Left ventricle myocardium superior (tissue), 1 donor: ENCODE measurements at places on chromosomes 1 and 21.
A peak's percentile ranks its signal among the peaks of the same experiment; 100 is the strongest.

DNA sequence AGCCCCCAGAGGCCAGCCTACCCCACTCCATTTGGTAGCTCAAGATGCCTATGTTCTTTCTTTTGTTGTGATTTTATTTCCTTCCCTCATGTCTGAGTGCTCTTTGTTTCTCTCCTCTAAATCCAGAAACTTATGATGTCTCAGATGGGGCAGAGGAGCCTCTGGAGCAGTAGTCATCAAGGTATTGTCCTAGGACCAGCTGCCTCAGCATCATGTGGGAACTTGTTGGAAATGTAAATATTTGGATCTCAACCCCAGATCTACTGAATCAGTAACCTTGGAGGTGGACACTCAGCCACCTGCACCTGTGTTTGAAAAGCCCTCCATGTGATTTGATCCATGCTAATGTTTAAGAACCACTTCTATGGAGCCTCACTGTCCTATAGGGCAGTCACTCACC, 593.1 kb upstream of the PLXNA2 start:
- DNase-seq: no peak

- DNase-seq: no peak
These were observed 19.3 kb upstream of the PTPRC start for GRCh38 chr1:198619375-198620140.

GRCh38 chr1:175380521-175381300, 188.1 kb upstream of the KIAA0040 start:
- DNase-seq: no peak

GRCh38 chr1:94327001-94327690, 89.8 kb upstream of the ARHGAP29 start:
- peak; percentile 75 for DNase-seq

DNA sequence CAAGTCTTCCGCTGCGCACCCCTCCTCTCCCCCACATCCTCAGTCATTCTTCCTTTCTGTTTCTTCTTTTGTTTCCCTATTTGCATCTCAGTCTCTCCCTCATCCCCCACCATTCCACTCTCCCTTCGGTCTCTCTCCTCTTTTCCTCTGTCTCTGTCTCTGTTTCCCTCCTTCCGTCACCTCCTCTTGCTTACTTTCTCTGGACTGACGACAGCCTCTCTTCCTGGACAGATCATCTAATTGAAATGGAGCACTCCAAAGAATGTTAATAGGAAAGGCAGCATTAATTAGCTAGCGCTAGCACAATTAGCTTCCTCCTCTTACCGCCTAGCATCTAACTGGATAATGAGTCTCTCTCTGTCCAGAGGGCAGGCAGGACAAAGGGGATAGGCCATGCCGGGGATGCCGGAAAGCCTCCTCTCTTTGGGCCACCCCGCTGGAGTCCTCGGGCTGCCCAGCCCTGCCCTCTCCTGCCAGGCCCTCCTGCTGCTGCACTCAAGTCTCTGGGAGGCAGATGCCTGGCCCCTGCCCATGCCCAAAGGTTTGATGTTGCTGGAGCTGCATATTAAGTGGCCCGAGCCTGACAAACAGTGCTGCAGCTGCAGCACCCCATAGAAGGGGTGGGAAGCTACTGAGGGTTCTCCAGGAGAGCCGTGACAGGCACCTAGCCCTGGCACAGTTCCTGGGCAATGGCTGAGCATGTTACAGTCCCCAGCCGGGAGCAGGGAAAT, 20.8 kb downstream of the DISP3 start:
- DNase-seq: no peak

- no peak for DNase-seq
These were observed 709.4 kb downstream of the MRPL39 start for GRCh38 chr21:24897883-24898282.

- DNase-seq: peak; percentile 65
These were observed 93.4 kb upstream of the CSF3R start for GRCh38 chr1:36576118-36576517.

GRCh38 chr1:1084372-1085170, 10.5 kb upstream of the RNF223 start:
- DNase-seq: no peak

DNA sequence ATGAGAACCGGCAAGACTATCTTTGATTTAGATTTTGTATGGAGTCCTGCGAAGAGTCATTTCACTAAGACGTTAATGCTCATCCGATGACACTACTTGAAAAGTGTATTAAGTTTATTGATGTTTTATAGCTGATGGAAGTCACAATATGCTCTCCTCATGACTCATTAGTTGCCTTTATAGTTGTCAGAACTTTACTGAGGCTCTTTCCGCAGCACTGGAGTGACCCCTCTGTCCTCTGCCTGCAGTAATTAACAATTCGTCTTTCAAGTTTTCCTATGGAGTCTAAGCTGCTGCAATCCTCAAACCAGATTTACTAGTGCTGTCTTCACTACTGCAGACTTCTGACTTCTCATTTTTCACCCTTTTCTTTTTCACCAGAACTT, 853 bp downstream of the USP16 start:
- no peak for DNase-seq

DNA sequence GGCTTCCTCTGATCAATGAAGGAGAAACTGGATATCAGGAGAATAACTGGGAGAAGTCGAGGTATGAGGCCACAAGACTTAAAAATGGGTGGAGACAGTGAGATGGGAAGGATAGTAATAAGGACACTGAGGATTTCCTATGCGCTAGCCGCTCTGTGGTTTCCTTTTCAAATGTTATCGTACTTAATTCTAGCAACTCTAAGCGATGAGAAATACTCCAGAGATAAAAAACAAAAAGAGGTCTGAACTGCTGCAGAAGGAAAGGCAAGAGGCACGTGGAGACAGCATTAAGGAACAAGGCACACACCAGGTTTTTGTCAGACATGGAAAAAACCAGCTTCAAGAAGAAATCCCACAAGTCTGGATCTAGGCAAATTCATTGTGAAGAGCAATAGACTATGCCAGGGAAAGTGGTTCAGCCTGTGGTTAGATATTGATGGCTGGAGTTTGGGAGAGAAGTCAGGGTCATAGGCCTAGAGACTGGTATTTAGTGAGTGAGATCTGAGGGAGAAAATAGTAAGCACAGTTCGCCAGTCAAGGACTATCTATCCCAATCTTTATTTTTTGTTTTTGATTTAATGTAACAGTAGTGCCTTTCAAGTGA, 5.3 kb downstream of the CLCA2 start:
- no peak for DNase-seq

GRCh38 chr1:200873116-200873670, 412 bp downstream of the GPR25 start:
- no peak for DNase-seq

DNA sequence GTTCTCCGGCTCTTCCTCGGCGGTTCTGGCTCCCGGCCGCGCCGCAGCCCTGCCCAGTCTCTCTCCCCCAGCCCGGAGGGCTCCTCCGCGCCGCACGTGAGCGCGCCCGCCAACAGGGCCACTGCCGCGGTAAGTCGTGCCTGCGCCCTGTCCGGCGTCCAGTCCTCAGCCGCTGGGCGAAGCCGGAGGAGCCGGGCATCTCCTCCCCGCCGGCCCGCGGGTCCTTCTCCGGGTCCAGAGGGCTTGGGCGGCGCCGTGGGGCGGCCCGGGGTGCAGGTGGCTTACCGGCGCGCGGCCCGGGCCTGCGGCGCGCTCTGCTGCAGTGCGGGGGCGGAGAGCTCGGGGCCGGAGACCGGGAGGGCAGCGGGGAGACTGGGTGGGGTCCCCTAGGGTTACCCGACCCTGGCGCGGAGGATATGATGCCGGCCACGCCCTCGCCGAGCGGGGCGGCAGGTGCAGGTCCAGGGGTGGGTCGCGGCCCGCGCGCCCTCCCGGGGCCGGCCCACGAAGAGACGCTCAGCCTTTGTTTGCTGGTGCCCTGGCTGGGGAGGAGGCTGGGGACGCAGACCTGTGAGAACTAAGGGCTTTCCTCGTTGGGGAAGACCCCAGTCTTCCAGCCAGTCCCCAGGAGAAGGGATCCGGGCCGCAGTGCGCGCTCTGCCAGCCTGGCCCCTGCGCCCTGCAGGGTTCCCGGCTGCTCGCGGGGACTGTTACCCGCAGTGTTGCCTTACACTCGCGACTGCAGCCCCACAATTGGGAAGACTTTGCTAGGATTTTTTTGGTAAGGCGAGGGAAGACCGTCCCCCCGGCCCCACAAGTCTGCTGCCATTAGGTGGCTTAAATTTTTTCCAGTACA, at the start of gene DOP1B:
TSS of gene DOP1B (plus strand) at position 10 of the 856 bp plus-strand sequence. CDS start 7,910 bp downstream, outside the sequence.
- no peak for DNase-seq

DNA sequence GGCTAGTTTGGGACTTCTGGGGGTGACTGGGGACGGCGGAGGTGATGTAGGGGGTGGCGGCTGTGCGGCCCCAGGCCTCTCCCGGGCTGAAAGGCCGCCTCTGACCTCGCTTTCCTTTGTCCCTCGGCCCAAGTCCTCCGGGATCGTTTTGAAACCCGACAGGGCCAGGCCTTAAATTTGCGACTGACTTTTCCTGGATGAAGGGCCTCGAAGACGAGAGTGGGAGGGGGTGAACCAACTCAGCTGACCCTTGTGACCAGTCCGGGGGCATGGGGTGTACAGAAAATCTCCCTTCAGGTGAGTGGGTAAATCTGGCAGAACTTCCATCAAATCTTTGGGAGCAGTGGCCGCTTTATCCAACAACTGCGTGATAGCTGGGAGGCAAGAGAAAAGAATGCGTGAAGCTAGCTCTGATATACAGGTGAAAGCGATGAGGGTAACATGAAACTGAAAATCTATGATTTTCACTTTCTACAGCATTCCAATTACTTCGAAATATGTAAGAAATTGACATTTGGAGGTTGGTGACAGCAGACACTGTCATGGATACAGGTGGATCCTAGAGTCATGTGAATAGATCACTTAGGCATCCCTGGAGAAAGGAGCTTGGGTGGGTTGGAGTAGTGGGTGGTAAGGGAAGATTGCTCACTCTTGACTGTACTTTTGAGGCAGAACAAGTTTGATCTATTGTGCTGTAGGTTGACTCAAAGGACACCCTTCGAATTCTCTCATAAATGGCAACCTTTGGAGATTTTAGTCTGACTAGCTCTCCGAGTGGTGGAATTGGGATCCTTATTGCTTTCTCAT, 885 bp downstream of the AHCYL1 start:
- no peak for DNase-seq

DNA sequence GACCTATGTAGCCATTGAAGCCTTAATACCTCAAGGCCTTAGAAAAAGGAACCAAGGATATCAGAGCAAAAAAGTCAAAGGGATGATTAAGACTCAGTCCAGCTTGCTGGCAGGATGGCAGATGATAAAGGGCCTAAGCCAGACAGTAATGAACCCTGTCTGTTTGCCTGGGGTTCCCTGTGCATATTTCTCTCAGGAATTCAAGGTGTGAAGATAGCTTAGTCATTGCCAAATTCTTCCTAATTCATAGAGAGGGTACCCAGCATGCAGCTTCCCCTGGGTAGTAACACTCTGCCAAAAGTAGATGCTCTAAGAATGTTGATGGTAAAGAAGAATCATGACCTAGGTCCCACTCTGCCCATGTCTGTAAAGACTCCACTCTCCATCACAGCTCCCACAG, 210.6 kb upstream of the COA6 start:
- DNase-seq: no peak

DNA sequence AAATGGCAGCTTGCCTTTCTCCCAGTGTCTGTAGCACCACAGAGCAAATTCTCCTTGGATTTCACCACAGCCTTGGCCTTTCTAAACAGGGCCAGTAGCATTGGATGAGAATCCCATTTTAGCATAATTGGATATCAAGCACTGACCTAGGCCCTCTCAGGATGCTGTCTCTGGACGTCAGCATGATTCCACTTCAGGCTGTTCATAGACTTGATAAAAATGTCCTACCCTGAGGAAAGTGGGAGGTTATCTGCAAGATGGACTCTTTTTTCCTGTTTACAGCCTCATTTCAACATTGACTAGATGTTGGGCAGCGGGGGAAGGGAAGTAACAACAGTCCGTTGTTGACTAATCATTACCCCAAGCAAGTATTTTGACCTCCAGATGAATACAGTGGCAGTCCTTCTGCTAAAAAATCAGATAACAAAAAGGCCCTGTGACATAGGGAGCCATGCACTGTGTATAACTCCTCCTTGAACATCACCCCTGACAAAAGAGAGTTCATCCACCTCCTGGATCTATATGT, 5.2 kb downstream of the NPL start:
- DNase-seq: no peak

DNA sequence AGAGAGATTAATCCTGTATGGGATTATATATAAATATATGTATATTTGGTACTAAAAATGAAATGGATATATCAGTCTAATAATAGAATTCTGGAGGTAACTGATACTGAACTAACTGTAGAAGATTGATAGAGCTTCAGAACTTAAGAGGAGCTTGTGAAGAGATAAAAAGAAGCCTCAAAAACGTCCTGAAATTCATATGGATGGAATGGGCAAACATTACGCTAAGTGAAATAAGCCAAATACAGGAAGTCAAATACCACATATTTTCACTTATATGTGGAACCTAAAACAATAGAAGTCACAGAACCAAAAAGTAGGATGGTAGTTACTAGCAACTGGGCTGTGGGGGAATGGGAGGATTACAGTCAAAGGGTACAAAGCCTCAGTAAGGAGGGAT, 36.0 kb upstream of the ADGRL4 start:
- DNase-seq: no peak

GRCh38 chr1:235999259-235999925, 65.5 kb downstream of the NID1 start:
- DNase-seq: no peak

DNA sequence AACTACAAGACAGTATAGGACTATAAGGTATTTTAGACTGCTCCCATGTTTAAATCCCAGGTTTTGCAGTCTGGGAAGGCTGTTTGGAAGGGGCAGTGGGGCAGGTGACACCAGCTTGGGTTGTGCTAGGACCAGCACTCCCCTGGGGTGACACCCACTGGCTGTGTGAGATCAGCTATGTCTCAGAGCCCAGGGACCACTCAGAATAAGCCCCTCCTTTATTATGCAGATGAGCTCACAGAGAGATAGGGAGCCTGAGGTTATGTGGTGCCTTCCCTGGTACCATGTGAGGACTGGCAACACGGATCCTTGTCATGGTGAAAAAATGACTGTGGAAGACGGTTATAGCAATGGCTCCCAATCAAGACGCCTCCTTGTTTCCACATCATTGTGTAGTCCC, 71.0 kb downstream of the NENF start:
- no peak for DNase-seq

DNA sequence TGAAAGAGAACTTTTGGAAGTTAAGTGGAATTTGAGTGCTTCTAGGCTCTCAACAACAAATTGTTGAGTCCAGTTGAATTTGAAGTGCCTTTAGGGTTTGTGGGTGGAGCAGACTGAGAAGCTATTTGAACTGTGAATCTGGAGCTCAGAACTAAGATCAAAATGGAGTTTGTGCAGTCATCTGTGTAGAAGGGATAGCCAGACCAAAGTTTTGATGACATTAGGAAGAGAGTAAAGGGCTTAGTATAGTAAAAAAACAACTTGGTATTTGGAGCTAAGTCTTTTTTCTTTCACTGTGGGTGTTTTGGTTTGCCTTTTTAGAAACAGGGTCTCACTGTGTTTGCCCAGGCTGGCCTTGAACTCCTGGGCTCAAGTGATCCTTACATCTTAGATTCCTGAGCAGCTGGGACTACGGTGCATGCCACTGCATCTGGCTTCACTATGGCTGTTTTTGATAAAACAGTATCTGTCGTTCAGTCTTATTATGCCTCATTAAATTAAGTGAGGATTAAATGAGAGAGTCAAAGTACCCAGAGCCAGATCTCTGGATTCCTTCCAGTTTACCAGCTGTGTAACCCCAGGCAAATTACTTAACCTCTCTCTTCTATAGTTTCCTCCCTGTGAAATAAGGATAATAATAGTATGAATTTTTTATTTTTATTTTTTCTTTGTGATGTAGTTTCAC, 20.0 kb downstream of the HDAC1 start:
- no peak for DNase-seq
